8988T (cell line): ENCODE measurements at places on chromosomes 2 and 18.

- DNase-seq = no peak
Observed at GRCh38 chr18:46060359-46060841, 11.7 kb downstream of the PSTPIP2 start.

- no peak for DNase-seq
Observed at GRCh38 chr18:59881728-59882656, 17.8 kb upstream of the PMAIP1 start.

- no peak for DNase-seq
Observed at GRCh38 chr2:61255580-61256437, 93.8 kb downstream of the C2orf74 start.

- DNase-seq = no peak
Observed at GRCh38 chr2:17588031-17588430, 47.5 kb downstream of the VSNL1 start.

DNA sequence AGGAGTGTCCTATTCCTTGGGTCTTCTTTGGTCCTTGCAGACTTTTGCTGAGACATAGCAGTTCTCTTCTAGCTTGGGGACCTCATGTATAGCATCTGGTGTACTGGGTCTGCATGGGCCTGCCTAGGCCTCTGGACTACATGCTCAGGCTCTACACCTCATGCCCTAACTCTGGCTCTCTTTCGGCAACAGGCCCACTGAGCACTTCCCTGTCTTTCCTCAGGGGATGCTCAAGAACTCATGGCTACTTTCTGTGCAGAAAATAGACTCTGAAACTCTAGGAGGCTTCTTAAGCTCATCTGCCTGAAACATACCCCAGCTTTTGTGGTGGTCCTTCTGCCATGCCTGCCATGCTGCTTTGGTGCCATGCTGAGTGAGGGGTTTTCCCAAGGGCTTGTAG lies 21.5 kb upstream of the CPS1 start:
- no peak for DNase-seq

DNA sequence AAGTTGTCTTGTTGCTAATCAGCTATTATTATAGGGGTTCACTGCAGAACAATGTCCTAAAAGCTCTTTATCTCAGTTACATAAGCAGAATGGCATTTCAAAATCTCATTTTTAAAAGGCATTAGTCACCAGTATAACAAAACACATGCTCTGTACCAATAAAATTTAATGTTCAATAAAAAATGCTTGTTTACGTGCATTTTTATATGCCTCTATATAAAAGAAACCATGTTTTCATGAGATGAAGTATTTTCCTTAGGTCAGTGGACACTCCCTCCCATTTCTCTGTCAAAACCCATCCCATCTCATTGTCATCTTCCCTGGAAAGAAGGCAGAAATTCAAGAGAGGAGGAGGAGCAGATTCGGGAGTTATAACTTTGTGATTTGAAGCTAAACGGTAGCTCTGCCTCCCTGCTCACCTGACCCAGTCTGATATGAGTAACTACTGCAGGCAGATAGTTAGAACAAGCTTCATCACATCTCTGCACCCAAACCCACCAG lies 231.9 kb upstream of the SIX2 start:
- DNase-seq = no peak

DNA sequence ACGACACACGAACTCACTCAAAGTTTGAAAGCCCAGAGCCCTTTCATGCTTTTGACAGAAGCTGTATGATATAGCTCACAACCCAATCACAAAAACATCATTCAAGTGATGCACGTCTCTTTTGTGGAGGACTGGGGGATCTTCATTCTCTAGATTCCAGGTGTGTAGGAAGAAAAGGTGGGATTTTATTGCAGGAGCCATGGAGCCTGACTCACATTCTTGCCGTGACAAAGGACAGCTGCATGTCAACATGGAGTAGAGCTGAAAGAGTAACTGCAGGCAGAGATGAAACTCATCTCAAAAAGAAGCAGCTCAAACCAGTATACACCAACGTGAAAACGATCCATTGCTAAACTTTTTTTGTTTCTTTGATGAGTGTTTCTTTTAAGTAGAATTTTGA lies 50.9 kb upstream of the PDE1A start:
- no peak for DNase-seq

GRCh38 chr2:85213404-85213803 lies 80.2 kb downstream of the TCF7L1 start:
- DNase-seq = no peak

DNA sequence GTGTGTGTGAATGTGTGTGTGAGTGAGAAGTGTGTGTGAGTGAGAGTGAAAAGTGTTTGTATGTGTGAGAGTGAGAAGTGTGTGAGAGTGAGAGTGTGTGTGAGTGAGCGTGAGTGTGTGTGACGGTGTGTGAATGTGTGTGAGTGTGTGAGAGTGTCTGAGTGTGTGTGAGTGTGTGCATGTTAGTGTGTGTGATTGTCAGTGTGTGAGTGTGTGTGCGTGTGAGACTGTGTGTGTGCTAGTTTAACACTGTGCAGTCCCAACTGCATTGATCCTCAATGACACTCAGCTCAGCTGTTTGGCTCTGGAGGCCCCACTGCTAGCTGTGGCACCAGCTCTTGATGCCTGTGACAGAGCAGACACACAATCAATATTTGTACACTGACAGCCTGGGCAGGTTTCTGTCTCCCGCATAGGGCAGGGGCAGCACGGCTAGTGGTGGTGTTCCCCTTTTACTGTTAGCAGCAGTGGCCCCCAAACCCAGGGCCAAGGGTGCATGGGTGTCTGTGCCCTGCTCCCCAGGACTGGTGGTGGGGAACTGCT lies 135.0 kb downstream of the INHBB start:
- DNase-seq = no peak

DNA sequence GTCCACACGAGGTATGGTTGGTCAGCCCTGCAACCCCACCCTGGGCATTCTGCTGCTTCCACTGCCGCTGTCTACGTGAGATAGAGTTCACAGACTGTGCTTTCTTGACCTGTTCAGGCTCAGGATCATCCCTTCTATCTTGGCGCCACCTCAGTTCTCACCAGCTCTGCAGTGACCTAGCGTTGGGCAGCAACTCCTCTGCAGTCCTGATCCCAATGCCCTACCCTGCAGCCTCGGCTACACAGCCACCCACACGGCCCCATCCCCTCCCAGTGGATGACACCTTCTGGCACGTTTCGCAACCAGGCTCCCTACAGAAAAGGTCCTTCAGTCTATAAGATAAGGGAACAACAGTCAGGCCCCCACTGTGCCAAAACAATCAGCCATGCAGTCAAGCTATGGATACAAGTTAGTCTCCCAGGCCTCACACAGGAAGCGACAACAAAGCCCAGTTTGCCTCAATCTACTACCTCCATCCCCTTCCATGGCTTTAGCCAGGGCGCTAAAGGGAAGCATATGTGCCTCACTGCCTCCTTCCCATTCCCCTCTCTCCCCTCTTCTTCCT lies 317.9 kb upstream of the PKDCC start:
- DNase-seq = no peak

- no peak for DNase-seq
Observed at GRCh38 chr2:205883965-205884364, 201.7 kb downstream of the NRP2 start.

DNA sequence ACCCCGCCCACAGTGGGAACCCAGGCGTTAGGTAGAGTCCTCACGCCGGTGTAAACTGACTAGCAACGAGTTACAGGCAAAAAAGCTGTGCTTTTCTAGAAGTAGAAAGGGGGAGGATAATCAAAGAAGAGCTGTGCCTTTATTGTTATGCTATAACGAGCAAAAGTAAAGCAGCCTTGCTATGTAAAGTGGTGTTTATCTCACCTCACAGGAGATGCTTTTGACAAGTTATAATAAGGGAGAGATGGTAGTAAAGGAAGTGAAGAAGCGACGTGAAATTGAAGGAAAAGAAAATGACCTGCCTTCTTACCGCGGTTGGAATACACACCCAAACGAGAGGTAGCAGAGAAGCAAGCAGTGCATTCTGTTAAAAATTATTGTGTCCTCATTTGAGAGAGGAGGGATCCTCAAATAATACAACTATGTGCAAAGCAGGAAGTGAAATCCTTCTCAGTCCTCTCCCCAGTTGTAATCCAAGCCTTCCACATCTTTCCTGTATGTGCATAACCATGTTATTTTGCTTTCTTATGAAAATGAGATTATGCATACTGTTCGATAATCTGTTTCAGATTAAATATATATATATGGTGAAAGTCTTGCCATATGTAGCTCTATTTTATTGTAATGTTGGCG lies 962 bp downstream of the TANK start:
- no peak for DNase-seq

DNA sequence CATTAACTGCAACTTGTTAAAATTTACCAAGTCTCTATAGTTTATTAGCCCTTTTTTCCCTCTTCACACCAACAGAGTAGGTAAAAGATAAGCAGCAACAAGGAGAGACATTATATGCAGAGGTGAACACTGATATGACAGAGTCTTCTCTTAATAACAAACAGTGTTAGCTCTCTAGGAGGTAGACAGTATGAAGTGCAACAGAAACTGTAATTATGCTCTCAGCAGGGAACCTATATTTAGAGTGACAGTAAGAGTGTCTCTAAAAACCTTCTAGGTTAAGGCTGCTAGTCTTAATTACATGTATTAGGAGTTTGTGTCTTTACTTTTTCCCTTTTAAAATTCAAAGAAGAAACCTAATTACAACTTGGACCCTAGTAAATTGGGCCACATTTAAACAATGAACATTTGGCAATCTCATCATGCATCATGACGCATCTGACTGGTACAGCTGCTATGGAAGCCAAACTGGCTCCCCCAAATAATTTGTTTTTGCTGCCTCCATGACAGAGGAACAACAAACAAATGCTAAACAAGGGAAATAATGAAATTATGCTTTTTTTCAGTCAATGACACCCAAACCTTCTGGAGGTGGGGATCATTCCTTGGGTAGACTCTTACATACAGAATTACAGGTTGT lies 69.9 kb upstream of the MMADHC start:
- no peak for DNase-seq

DNA sequence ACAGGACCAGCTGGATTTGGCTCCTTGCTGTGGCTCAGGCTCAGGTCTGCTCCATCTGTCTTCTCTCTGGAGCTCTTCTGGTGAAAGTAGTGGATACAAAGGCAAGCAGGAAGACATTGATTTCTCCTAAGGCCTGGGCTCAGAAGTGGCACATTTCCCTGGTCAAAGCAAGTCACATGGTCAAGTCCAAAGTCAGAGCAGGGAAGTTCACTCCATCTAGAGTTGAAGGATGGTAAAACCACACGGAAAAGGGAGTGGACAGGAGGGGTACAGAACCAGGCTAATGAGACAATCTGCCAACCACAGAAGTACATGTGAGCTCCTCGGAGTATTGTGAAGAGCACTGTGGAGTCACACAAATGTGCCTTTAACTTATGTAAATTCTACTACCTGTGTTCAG lies 66.1 kb downstream of the MARCO start:
- DNase-seq = peak; percentile 33

- DNase-seq = no peak
Observed at GRCh38 chr2:72040629-72041571, 106.8 kb downstream of the CYP26B1 start.

- DNase-seq = no peak
Observed at GRCh38 chr2:69589973-69590652, 53.4 kb downstream of the AAK1 start.

GRCh38 chr18:11851806-11852337 lies 659 bp downstream of the CHMP1B start:
- no peak for DNase-seq

- DNase-seq = no peak
Observed at GRCh38 chr2:120777787-120778186, 42.1 kb downstream of the GLI2 start.

DNA sequence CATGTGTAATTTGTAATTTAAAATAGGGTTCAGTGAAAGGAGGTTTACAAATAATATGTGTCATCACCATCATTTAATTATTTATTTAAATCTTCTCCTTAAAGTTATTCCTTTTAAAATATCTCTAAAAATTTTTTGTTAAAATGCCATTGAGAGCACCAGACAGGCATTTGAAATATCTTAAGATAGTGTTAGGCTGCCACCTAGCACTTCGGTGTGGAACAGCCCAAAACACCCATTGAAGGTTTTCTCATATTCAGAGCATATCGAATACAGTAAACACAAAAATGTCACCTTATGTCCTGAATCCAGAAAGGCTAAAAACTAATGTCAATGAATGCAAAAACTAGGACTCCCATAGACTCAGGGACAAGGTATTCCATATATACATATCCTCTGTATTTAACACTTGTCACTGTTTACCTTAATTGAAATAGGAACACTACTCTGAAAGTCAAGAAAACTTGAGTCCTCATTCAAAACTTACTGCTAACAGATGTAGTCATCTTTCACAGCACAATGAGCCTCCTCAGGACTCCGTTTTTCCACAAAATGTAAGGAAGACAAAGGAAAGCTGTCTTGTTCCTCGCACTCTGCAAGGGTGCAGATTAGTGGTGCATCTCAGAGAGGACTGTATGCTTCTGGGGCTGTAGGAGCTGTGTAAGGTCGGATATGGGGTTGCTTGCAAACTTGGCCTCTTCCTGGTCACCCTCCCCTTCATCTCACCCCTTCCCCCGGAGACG lies 329.5 kb downstream of the PAX3 start:
- DNase-seq = peak; percentile 17

DNA sequence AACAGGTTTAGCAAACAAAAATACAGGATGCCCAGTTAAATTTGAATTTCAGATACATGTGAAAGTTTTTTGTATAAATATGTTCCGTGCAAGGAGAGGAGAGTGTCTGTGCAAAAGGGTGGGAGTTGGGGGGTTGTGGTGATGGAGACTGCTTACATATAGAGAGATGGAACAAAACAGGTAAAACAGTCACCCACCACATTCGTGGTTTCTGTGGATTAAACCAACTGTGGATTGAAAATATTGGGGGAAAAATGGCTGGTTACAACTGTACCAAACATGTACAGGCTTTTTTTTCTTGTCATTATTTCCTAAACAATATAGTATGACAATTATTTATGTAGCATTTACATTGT lies 245.7 kb downstream of the TNS1 start:
- no peak for DNase-seq

DNA sequence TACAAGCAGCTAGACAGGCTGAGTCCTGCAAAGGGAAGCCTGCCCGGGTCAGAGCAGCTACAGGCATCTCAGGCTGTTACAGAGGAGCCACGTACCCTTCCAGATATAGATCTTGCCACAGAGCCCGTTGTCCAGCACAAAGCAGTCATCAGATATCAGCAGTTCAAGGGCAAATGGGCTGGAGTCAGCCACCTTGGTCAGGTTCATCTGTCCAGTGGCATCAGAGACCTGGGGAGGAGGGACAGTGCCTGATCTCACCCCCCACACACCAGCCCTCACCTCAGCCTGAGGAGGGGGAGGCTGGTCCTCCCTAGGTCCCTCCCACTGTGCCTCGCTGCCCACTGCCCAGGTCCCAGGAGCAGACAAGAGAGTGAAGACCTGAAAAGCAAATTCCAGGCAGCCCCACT lies 12.2 kb downstream of the CAPG start:
- DNase-seq = no peak
